ENCODE measurements at places on chromosomes 3 and 15. TPM values are rescaled to one million over a fixed set of nuclear protein-coding genes. Genes with fewer than 3 reads are reported as not detected.

DNA sequence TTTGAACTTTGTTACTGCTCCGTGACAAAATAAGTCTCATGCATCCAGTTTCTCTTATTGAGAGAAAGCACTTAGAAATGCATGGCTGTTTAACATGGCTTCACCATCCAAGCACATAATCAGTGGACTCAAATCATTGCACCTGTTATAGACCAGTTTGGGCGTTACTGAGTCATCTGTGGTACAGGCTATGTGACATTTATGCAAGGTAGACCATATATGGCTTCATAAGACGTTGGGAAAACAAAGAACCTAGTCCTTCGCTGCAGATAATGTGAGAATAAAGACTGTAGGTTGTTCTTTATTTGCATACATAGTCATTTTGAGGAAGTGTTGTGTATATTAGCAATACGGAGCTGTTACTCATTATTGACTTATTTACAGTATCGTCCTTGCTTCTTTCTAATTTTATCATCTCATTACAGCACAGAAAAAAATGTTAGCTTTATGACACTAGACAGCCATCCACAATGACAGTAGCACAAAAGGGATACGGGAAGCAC, 374.7 kb downstream of the IL5RA start:
- H3K27me3 ChIP-seq: no peaks in the 10 kb centered on the region
- no peaks in the 10 kb centered on the region for H3K36me3 ChIP-seq
- no peaks in the 10 kb centered on the region for H3K4me1 ChIP-seq
- DNase-seq: no peak
- no peak overlapping the region for H3K4me3 ChIP-seq

GRCh38 chr3:27171113-27171512, 198.1 kb downstream of the NEK10 start:
- H3K36me3 ChIP-seq: no peaks in the 10 kb centered on the region
- H3K27me3 ChIP-seq: no peaks in the 10 kb centered on the region
- no peak for DNase-seq
- no peak overlapping the region for H3K4me3 ChIP-seq

Gene SLC35G2
- not detected for total RNA-seq

Gene GOLGA6D
- not detected for total RNA-seq

- H3K4me3 ChIP-seq: no peak overlapping the region
- DNase-seq: no peak
- no peak overlapping the region for H3K27ac ChIP-seq
Measured at GRCh38 chr15:95470997-95471689, 859.4 kb upstream of the NR2F2 start.

GRCh38 chr15:40850576-40851112, 6.8 kb downstream of the SPINT1 start:
- peaks cover 3% of the 10 kb centered on the region for H3K27me3 ChIP-seq
- H3K27ac ChIP-seq: no peak overlapping the region
- peaks cover 19% of the 10 kb centered on the region for H3K4me1 ChIP-seq
- DNase-seq: no peak

Gene AHSG
- total RNA-seq: not detected
